ENCODE measurements at places on chromosomes 2 and 18.

- no peak for DNase-seq
Measured at GRCh38 chr2:233691443-233692433, 952 bp upstream of the UGT1A6 start.

DNA sequence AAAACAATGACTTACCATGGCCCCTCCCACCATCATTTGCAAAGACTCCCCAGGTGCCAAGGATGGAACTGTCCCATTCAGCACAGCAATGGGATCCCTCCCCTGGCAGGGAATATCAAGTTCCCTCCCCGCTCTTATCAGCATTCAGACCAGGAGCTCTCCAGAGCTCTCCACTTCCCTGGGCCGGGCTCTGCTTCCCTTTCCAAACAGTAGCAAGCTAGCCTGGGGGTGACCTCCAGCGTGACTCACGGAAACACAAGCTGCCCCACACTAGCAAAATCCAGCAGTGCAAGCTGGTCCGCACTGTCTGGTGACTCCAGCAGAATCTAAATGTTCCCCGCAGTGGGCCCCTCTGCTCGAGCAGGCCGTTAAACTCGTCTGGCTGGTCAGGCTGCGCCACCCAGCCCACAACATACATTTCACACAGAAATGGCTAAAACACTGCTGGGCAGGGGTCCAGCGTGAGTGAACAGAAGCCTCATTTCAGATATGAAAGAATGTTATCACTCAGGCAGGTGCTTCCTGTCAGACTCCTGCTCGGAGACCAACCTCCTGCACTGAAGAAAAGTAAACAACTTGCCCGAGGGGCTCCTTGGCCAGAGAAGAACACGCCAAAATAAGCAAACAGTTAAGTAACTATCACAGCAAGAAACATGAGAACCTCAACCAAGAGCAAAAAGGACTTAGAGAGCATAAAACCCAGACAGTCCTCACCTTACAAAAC lies 33.9 kb downstream of the STAT1 start:
- DNase-seq, result no peak

DNA sequence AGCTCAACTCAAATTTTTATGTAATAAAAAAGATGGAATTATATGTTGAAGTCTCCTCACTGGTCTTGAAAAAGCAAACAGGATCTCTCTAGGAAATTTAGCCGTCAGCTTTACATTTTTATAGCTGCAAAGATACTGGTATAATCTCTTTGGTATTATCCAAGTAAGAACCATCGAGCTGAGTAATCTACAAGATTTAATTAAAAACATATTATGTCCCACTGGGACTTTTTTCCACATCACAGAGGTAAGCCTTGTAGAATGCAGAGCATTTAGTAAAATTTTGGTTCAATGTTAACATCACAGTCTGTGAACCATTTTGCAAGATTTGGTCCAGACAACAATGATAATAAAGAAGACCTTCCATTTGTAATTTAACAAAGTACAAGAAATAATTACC lies 162.6 kb upstream of the SLC39A10 start:
- DNase-seq, result no peak

DNA sequence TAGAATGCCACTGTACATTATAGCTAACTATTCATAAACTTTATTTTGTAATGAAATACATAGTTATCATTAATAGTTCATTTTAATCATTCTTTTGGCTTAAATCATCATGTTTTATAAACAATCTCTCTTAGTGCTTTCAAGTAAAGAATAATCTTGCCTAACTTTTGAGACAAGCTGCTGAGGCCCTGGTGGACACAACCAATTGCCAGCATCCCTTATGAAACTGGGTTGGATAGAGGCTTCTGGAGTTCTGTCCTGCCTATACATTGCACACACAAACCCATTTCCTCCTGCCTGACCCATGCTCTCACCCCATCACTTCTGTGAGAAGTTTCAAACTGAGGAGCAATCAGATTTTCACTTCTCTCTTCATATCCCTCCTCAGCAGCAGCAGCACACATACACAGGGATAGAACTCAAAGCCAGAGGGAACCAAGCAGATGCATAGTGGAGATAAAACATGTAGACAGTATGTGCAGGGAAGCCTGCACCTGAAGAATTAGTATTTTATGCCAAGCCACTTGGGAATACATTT lies 450.0 kb upstream of the SLC14A2 start:
- no peak for DNase-seq

DNA sequence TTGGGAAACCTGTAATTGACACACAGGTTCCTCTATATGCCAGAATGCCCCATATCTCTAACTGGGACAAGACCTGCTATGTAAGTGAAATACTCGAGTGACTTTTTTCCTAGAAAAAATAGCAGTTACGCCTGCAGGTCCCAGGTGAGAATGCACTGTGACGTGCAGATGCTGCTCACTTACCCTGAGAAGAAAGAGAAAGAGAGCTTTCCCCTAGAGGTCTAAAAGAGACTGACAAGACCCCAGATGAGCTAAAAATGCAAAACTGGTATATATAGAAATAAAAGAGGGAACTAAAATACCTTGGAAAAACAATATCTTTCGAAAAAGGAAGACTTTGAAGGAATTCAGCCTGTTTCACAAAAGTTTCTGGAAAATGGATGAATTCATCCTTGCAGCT lies 383.0 kb upstream of the DCC start:
- no peak for DNase-seq

- DNase-seq, result no peak
Measured at GRCh38 chr18:11308499-11308898, 159.1 kb upstream of the PIEZO2 start.

GRCh38 chr2:231883468-231883881 lies 42.7 kb downstream of the NPPC start:
- no peak for DNase-seq

DNA sequence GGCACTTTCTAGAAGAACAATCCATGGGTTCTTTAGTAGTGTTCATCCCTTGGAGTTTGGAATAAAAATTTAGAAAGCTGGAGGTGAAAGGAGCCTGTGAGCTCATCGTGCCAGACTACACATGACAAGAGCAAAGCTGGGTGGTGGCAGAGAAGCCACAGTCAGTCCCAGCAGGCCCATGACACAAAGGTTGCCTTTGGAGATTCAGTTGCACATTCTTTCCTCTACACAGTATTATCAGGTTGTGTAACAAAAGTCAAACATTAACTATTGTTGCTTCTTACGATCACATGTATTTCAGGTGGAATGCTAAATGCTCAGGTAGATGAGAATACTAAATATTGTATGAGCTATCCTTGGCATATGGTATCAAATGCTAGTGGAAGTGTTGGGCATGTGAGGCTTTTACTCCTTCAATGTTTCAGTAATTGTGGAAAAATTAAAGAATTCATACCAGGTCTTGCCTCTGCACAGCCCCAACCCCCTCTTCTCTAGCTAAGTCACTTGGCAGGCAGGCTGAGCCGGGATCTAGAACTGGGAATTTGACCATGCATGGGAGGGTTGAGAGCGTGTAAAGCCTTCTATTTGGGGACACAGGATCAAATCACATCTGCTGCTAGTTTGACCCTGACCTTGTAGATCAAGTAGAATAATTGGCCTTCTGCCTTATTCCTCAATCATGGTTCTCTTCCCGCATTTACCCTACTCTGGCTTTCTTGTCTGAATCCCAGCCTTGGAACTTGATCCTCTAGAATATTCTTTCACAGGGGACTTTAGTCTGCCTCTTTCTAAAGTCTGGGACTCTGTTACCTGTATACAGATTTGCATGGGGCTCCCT lies 230.9 kb downstream of the GCA start:
- DNase-seq, result no peak

DNA sequence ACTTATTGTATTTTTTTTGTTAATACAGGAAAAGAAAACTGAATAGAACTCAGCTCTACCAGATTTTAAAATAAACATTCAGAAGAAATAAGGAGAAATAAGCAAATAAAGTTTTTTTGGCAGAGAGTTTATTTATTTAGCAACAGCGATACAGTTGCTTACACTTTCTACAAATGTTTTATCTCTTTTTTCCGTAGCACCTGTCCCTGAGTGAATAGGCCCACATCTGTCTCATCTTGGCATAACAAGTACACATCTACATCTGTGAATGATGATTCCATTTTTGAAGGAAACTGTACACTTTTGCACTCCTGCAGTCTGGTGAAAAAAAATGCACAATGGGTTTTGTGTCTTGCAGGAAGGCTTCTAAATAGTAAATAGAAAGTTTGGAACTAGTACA lies 783.6 kb upstream of the ZEB2 start:
- no peak for DNase-seq

DNA sequence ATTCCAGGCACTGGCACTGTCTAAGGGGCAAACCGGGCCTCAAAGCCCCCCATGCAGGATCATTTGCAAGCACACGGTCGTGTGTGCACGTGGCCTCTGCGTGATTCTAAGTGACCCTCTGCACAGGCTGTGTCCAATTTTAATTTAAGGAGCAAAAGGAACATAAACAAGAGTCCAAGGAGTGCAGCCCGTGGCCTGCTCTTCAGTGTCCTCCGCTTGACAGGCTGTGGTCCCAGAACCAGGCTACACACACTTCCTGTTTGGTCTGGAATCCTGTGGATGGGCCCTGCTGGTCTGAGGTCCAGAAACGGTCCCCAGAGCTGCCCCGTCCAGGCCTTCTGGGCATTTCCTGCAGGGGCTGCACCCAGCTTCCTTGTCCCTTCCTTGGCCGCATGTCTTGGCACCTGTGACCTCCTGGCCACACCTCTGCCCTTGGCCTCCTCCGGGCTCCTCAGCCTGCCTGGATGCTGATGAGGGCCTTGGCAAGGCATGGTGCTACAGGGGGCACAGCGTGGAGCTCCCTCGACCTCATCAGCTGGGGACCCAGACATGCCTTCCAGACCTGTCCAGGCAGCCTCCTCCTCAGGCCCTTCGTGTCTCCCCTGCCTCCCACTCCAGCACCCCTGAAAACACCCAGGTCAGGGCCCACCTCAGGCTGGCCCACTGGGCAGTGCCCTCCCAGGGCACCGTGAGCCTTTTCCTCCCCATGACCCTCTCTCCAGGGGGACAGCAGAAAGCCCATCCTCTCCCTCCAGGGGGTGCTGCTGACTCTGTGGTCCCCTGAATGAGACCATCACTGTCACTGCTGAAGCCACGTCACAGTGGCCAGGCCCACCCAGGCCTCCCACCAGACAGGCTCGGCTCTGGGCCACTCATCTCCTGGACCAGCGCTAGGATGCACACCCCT lies 136.4 kb upstream of the GPC1 start:
- DNase-seq, result no peak

GRCh38 chr2:101893681-101894381 lies 97.9 kb upstream of the IL1R2 start:
- DNase-seq, result no peak

DNA sequence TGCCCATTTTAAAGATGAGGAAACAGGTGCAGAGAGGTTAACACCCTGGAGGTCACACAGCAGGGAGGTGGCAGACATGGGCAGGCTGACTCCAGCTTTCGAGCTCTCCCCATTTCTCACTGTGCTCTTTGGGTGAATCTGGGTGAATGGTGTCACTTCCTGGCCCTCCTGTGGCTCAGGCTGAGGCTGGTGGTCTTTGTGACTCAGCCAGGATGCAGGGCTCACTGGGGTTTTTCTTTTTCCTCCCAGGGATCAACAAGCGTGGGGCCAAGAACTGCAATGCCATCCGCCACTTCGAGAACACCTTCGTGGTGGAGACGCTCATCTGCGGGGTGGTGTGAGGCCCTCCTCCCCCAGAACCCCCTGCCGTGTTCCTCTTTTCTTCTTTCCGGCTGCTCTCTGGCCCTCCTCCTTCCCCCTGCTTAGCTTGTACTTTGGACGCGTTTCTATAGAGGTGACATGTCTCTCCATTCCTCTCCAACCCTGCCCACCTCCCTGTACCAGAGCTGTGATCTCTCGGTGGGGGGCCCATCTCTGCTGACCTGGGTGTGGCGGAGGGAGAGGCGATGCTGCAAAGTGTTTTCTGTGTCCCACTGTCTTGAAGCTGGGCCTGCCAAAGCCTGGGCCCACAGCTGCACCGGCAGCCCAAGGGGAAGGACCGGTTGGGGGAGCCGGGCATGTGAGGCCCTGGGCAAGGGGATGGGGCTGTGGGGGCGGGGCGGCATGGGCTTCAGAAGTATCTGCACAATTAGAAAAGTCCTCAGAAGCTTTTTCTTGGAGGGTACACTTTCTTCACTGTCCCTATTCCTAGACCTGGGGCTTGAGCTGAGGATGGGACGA lies 13.2 kb downstream of the ITM2C start:
- DNase-seq, result no peak

DNA sequence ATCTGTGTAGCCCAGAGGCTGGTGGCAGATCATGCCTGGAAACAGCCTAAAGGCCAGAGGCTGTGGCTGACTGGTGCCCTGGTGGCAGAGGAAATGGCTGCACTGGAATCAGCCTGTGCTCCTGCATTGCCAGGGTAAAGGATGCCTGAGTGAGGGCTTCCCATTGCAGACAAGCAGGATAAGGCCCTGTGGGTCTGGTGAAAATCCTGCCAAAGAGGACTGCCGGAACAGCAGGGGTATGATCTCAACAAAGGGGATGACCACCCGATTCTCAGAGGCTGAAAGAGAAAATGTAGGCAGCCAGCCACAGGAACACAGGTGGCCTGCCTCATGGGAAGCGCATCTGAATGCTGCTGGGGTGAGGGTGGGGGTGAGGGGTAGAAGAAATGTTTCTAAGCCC lies 48.2 kb downstream of the FBXO48 start:
- DNase-seq, result no peak

- DNase-seq, result no peak
Measured at GRCh38 chr2:7040547-7040946, 123.3 kb downstream of the RNF144A start.

DNA sequence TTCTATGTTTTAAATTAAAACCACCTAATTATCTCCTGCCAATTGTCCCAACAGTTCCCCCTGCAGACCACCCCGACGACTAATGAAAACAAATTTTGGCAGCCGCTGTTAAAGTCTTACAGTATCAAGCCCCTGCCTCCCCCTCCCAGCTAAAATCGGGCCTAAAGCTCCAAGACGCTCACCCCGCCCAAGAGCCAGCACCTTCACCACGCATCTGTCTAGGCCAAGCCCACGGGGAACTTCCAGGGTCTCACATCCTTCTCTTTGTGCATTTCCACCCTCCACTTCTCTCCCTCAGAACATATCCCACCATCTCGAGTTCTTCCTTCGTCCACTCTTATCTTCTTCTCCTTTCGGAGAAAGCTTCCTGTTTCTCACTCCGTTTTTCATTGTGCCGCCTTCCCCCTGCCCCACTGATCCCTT lies 445 bp downstream of the PRPF40A start:
- DNase-seq, result no peak

GRCh38 chr2:76000425-76000824 lies 289.7 kb upstream of the GCFC2 start:
- no peak for DNase-seq

GRCh38 chr18:56509656-56510055 lies 128.7 kb downstream of the TXNL1 start:
- no peak for DNase-seq

DNA sequence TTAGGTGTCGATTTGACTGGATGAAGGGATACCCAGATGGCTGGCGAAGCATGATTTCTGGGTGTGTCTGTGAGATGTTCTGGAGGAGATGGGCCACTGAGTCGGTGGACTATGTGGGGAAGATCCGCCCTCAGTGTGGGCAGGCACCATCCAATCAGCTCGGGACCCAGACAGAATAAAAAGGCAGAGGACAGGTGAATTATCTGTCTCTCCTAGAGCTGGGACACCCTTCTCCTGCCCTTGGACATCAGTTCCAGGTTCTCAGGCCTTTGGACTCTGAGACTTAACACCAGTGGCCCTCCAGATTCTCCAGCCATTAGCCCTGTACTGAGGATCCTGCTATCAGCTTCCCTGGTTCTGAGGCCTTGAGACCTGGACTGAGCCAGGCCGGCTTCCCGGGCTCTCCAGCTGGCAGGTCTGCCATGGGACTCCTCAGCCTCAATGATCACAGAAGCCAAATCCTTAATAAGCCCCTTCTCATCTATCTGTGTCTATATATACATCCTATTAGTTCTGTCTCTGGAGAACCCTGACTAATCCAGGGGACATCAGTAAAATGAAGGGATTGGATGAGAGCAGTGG lies 11.7 kb downstream of the PROC start:
- DNase-seq, result no peak

- DNase-seq, result no peak
Measured at GRCh38 chr2:98775146-98775986, 44.4 kb upstream of the MGAT4A start.
